ENCODE measurements at places on chromosomes 4 and X.

- no peak for DNase-seq
Observed at GRCh38 chr4:24473309-24473721, 111.0 kb downstream of the DHX15 start.

GRCh38 chr4:155526452-155527169, 140.0 kb upstream of the GUCY1A1 start:
- no peak for DNase-seq

GRCh38 chr4:189083769-189084168, 856.9 kb upstream of the FRG1 start:
- DNase-seq, result no peak

GRCh38 chrX:70183091-70183490, 5.8 kb downstream of the DGAT2L6 start:
- no peak for DNase-seq

DNA sequence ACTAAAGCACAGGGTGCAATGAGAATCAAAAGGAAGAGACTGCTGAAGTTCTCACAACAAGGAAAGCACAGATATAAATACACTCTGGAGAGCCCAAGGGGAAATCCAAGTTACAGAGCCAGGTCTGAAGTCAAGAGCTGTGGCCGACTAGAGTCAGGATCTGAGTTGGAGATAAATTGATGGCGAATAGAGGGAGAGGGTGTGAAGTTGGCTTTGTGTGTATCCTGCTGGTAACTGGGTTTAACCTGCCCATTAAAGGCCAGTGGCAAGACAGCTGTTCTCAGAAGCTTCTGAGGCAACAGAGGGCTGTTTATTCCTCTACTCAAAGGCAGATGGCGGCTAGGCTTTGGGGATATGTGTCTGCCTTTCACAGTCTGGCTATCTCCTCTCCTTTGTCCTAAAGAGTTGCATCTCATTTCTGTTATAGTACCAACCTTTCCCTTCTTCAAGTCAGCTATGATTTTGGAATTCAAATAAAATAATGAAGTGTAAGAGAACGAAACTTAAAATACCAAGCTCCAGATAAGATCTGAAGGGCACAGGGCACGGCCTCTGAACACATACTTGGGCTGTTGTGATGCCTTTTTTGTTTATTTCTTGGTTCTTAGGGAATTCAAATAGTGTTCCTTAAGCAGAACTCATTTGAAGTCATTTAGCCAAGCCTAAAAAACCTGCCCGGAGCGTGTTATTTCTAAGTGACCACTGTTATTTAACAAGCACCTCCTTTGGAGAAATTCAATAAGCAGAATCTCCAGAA, 142.1 kb downstream of the APBB2 start:
- DNase-seq, result no peak

GRCh38 chrX:100615005-100615404, 21.6 kb downstream of the TSPAN6 start:
- no peak for DNase-seq

GRCh38 chr4:120921456-120922380, 808 bp downstream of the PRDM5 start:
- no peak for DNase-seq

GRCh38 chrX:148871422-148872160, 371.2 kb downstream of the AFF2 start:
- no peak for DNase-seq

GRCh38 chr4:112302320-112303274, 5.4 kb downstream of the ALPK1 start:
- DNase-seq, result no peak

DNA sequence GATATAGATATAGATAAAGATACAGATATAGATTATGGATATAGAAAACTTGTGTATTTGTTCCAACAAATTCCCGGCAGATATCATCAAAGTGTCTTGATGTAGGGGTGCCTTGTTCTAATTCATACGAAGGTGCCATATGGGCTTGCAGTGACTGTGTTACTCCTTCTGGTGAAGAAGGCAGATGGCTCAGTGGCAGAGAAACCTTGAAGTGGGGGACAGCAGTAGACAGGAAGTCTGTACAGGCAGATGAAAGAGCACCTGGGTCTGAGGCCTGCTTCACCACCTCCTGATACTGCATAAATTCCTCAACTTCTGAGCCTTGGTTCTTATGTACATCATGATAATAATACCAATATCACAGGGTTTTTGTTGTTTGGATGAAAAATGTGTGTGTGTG, 179.5 kb upstream of the GATB start:
- no peak for DNase-seq

DNA sequence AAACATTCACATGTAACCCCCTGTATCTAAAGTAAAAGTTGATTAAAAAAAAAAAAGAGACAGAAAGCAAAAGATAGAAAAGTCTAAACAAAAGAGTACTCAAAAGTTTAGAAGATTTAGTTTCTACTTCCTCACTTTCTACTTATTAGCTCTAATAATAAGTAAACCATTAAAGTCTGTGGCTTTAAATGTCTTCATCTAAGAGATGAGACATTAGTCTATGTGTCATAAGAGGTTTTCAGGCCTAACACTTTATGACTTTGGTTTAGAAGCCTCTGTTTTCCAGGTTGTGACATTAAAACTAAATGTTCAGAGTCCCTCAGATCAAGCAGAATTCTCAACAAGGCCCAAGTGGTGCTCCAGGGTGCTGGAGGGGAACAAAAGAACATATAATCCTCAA, 42.2 kb upstream of the GUCY1A1 start:
- no peak for DNase-seq

DNA sequence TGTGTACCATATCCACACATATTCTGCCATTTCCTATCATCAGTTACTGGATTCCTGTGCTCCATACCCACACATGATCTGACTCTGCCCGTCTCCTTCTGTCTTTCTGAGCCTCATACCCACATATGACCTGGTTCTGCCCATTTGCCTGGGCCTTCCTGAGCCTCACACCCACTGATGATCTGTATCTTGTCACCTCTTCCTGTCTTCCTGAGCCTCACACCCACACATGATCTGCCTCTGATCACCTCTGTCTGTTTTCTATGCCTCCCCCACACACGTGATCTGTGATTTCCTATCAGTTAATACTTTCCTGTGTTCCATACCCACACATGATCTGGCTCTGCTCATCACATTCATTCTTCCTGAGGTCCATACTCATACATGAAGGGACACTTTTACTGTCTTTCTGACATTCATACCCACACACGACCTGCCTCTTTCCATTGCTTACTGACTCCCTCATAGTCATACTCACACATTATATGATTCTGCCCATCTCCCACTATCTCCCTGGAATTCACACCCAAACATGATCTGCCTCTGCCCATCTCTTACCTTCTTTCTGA, 32.5 kb downstream of the SCML1 start:
- DNase-seq, result no peak

DNA sequence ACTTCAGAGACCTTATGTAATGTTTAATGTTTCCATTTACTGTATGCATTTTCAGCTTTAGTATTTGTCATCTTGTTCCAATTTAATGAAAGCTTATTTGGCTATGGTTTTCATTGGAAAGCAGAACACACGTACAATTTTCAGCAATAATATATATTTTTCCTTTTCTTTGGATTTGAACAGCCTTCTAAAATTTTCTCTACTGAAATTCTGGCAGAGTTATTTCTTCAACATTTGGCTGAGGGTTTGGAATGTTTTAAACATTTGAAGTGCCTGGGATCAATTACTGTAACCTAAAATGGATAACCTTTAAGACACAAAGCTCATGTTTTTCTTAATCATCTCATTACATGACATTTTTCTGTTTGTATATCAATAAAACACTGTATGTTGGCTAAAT, 156.9 kb downstream of the TENM3 start:
- DNase-seq, result no peak

- no peak for DNase-seq
Observed at GRCh38 chr4:66032571-66032970, 362.3 kb upstream of the EPHA5 start.

DNA sequence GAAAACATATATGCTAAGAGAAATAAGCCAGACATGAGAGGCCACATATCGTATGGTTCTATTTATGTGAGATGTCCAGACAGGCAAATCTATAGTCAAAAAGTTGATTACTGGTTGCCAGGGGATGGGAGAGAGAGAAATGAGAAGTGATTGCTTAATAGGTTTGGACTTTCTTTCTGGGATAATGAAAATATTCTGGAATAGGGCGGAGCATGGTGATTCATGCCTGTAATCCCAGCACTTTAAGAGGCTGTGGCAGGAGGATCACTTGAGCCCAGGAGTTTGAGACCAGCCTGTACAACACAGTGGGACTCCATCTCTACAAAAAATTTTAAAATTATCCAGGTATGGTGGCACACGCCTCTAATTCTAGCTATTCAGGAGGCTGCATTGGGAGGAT, 22.4 kb downstream of the RBM47 start:
- DNase-seq, result no peak

DNA sequence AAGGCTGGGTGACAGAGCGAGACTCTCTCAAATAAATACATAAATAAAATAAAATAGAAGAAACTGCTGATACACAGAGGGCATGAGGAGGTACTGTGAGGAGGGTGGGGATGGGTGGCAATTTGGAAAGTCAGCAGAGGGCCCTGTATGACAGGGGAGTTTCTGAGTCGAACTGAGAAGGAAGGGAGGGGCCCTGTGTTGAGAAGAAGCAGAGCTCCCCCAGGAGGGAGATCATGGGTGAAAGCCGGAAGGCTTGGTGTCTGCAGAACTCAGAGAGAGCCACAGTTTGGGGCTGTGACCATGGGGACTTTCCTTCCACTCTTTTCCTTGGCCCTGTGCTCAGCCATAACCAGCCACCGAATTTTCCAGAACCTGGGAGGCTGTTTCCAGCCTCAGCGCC, 24.8 kb upstream of the AFAP1 start:
- no peak for DNase-seq

- DNase-seq, result no peak
Observed at GRCh38 chr4:53306729-53307128, 59.1 kb downstream of the SCFD2 start.

DNA sequence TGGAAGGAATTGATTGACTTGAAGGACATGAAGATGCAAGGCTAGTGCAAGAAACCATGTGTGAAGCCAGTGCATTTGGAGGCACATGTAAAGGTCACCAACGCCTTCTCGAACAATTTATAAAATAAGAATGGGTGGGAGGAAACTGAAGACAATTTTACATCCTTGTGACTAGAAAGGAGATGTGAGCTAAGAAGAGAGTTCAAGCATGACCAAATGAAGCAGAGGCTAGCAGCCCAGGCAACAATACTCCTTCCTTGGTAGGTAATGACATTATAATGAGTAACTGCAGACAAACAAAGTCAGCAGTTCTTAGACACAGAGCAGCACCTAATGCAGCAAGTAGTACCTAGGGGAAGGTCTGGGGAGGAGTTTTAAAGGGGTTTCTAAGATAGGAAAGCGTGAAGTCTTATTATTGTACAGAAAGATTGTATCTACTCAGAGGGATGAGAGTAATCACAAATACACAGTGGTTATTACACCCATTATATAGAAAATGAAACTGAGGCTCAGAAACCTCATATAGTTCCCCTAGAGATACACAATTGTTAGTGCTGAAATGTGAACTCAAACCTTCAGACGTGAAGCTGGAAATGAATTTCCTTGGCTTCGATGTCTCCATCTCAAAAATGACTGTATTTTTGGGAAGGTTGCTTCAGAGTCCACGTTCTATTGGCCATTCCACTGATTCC, 56.1 kb downstream of the ATXN3L start:
- DNase-seq, result no peak

- DNase-seq, result no peak
Observed at GRCh38 chrX:3407781-3408180, 61.3 kb upstream of the MXRA5 start.

DNA sequence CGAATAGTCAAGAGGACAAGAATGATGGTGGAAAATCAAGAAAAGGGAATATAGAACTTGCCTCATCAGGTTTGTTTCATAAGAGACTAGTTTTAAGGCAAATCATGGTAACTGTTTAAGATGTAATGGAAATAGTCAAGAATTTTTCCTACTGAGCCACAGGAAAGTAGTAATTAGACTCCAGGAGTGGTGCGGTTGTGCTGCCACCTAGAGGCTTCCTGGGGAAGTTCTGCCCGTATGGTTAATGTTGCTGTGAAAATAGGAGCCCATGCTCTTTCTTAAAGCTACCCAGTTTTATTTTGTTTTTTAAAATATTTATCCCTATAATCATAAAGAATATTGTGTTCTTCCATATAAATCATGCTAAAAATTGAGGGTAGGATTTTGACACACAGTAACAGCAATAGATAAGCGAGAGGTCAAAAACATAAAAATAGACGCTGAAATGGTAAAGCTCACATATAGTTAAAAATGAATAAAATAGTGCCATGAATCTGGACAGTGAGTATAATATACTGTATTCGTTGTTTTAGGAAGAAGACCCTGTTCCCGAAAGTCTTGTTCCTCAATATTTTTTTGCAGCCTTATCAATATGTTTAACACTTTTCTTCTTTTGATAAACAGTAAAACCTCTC, 87.0 kb downstream of the PHOX2B start:
- DNase-seq, result no peak

All from activated CD8-positive, alpha-beta memory T cell treated with anti-CD3 and anti-CD28 coated beads for 1 hour (primary cell).